Retinal pigment epithelial cell (primary cell): ENCODE measurements at places on chromosomes 11 and 22.

- no peak for DNase-seq
These were observed 18.3 kb upstream of the OR56A3 start for GRCh38 chr11:5923794-5924193.

DNA sequence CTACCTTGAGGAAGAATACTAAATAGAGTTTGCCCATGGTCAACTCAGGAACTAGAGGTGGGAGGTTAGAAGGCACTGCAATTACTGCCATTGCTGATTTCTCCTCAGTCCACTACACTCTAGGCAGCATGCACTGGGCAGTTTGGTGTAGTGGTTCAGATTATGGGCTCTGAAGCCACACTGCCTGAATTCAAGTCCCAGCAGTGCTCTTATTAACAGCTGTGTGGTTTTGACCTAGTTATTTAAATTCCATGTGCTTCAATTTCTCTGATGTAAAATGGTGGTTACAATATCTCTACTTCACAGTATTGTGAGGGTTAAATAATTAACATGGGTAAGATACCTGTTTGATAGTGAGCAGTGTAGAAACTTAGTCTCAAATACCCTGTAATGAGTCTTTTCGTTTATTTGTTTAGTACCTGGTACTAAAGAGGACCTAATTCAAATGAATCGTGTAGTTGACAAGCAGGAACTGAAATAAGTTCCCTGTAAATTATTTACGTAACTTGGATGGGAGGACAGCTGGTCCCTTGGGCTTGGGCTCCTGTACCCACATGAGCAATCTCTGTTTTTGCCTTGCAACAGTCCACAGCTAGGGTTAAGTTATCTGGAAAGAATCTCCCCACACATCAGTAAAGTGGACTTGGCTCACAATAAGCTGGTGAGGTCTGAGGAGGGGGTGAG is 17.8 kb downstream of the PRR5L start:
- no peak for DNase-seq

DNA sequence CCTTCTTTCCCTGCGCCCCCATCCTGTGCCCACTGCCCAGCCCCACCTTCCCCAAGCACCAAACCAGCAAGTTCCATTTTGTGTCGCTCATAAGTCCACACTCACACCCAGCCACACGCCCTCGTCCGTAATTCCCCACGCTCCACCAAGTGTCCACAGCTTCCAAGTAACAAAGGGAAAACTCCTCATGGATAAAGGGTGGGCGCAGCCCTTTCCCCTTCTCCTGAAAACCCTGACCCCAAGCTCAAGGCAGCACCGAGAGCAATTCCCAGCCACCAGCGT is 458 bp downstream of the FXYD6 start:
- DNase-seq: no peak

GRCh38 chr11:91792779-91793262 is 431.8 kb upstream of the FAT3 start:
- DNase-seq: no peak

DNA sequence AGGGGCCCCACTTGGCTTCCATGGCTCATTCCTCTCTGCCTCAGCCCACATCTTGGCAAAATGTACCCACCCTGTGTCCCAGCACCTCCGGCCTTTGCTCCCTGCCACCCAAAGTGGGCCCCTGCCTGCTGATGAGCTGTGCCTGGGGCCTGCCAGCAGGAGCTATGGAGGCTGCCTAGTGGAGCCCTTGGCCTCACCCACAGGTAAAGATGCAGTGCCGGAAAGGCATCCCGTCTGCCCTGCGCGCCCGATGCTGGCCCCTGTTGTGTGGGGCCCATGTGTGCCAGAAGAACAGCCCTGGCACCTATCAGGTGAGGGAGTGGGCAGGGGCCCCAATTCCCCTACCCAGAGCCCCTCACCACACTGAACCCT is 1.3 kb downstream of the TBC1D10C start:
- no peak for DNase-seq

DNA sequence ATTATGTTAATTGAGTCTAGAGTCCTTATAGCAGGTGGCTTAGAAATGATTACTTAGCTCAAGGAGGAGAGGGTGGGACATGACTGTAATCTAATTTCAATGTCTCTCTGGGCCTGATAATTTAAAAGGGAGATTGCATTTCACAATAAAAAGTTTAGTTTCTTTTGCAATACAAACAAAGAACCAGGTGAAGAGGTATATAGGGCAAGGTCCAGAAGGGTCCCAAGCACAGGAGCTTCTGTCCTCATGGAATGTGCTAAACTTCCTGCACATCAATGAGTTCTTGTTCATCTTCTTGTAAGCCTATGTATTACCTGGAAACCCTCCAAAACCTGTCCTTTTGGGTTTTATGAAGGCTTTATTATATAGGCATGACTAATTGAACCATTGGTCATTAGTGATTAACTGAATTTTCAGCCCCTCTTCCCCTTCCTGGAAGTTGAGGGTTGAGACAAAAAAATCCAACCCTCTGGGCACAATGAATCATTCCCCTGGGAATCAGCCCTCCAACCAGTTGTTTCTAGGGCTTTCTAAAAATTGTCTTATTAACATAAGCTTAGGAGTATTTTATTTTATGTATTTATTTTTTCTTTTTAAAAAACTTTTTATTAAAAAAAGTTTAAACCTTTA is 37.6 kb downstream of the MS4A2 start:
- DNase-seq: no peak

DNA sequence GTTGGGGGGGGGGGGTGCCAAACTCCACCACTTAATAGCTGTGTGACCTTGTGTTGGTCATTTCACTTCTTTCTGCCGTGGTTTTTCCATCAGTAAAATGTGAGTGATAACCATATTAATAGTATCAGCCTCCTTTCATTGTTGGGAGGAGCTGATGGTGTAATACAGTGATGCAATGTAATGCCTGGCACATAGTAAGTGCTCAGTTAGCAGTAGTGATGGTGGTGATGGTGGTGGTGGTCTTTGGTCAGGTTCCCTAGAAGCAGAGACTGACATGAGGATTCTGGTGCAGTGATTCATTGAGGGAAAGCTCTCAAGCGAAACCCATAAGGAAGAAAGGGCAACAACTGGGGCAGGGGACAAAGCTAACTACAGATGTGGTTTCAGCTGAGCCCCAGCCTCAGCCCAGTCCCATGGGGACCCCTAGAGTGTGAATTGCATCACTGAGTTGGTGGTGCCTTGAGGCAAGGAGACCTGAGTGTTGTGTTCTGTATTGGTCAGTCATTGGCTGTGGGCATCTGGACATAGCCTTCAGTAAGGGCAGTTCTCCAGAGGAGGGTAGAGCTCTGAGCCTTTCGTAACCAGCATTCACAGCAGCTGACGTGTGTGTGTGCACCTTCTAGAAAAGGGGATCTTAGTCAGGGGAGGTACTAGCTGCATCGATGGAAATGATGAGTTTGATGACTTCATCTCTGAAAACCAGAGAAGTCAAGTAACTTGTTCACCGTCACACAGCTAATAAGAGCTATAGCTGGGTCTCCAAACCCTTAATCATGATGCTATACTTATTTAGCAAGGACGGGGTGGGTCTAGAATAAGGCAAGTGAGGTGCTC is 93.6 kb upstream of the CRYBB3 start:
- DNase-seq: no peak

DNA sequence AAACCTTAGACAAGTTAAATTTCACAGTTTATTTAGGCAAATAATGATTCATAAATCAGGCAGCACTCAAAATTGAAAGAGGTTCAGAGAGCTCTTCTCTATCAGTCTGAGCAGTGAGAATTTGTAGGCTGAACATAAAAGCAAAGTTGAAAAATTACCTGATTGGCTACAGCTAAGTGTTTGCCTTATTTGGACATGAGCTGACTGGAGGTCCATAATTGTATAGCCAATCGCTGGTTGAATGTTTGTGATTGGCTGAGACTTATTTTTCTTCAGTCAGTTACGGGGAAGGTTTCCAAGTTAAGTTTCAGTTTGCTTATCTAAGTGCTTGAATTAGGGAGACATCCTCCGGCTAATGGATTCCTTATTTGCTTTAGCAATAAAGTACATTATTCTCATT is 527.5 kb downstream of the CNTN5 start:
- DNase-seq: no peak

- peak; percentile 58 for DNase-seq
These were observed 743.6 kb downstream of the ETS1 start for GRCh38 chr11:127843483-127844396.

- DNase-seq: no peak
These were observed 113.6 kb downstream of the DYNC2H1 start for GRCh38 chr11:103222806-103223205.

- no peak for DNase-seq
These were observed 132.1 kb upstream of the LDLRAD3 start for GRCh38 chr11:35811783-35812182.

GRCh38 chr11:2990617-2991451 is 1.3 kb downstream of the NAP1L4 start:
- DNase-seq: no peak
